Gastrocnemius medialis (tissue), 4 donors: ENCODE measurements at places on chromosomes 4 and X. TPM values are rescaled to one million over a fixed set of nuclear protein-coding genes. Genes with fewer than 3 reads are reported as not detected.
A peak's percentile ranks its signal among the peaks of the same experiment; 100 is the strongest.

The AMBN gene
- not detected for total RNA-seq

DNA sequence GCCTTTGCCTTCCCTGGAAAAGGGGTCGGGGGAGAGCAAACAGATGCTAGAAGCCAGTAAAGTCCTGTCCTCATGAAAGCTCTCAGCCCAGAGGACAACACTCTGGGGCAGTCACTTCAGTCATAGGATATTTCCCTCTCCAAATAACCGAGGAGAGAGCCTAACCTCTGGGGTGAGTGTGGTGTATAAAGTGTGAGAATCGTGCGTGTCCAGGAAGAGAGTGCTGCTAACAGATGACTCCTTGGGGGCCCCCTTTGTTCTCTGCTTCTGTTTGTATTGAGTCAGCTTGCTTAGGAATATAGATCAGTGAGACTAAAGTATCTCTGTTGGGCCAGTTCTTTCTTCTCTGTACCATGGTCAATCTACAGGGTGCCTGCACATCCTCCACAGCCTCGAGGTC, 247.2 kb downstream of the PALLD start:
- H3K27me3 ChIP-seq, result no peaks in the 10 kb centered on the region
- H3K36me3 ChIP-seq, result no peaks in the 10 kb centered on the region
- H3K27ac ChIP-seq, result peak overlapping the region; percentile 1
- no peak for DNase-seq

DNA sequence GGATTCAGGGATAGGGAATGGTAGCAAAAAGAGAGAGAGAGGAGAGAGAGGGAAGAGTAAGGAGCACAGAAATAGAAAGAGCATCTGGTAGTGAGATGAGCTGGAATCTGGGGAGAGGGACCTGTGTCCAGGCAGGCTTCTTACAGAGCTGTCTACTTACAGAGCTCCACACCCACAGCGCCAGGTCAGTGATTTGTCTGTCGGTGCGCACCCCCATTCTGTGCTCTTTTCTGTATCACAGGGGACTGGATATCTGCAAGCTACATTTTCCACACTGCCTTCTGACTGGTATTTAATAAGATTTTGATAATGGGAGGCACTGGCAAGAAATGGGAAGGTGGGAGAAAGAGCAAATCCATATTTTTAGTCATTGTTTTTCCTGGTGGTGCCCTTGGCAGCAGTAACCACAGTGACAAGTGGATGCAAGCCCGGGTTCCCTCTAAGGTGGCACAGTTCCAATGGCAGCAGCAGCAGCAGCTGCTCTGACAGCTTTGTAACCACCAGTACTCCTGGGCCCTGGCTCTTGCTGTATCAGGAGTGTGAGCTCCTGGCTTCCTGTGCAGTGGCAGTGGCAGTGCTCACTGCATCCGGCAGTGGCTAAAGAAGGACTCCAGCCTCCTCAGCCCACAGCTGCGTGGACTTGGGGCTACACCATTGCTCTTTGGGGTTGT, 300.5 kb downstream of the TRIML1 start:
- no peak overlapping the region for H3K27ac ChIP-seq
- no peak for DNase-seq
- no peaks in the 10 kb centered on the region for H3K4me1 ChIP-seq
- H3K4me3 ChIP-seq, result no peak overlapping the region
- no peaks in the 10 kb centered on the region for H3K27me3 ChIP-seq
- no peaks in the 10 kb centered on the region for H3K36me3 ChIP-seq

The ASMT gene
- not detected for total RNA-seq

GRCh38 chrX:54964766-54965497, 29.1 kb downstream of the PFKFB1 start:
- H3K27me3 ChIP-seq, result no peaks in the 10 kb centered on the region
- no peaks in the 10 kb centered on the region for H3K4me1 ChIP-seq
- no peaks in the 10 kb centered on the region for H3K36me3 ChIP-seq
- no peak overlapping the region for H3K4me3 ChIP-seq

DNA sequence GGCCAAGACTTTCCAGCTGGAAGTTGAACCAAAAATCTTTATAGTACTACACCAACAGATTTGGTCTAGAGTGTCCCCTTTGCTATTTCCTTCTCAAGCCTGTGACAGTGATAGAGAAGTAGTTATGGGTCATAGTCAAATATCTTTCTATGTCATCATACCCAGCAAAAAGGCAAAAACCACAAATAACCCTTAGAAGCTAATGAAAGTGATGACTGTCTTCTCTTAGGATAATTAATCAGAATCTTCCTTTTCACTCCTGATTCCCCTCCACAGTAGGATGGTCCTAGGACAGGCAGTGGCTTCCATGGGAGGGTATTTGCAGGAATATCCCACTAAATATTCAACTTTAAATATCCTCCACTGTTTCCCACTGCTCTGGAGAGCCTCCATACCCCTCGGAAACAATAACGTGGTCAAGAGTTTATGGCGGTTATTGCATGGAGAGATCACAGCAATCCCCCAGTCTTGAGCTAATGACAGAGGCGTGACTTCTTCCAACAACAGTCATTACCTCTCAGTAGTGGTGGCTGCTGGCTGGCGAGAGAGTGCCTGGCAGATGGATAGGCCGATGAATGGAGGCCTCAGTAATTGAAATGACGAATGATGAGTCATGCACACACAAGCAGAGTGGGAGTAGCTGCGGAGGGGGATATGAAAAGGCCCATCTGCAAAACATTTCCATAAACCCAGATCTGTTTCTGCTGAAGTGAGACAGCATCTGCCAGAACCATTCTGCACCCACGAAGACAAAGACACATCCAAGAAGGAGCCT, 154.9 kb downstream of the STK32B start:
- H3K36me3 ChIP-seq, result no peaks in the 10 kb centered on the region
- H3K27me3 ChIP-seq, result no peaks in the 10 kb centered on the region
- H3K4me3 ChIP-seq, result no peak overlapping the region
- no peaks in the 10 kb centered on the region for H3K4me1 ChIP-seq

The GYPA gene
- total RNA-seq, result not detected

DNA sequence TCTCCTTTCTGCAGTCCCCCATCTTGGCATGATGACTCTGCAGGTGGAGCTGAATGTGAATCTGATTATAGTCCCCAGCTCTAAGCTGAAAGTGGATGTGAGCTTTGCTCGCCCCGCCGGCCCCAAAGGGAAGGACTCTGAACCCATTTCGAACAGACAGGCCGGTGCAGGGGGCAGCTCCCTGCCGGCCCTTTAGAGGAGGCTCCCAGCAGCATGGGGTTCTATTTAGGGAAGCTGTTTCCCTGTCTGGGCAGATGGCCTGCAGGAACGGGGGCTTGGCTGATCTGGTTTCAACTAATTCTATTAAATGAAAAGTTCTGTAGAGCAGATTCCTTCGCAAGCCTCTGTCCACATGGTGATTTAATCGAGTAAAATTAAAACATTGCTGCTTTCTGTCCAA, 104.8 kb upstream of the MSX1 start:
- H3K4me1 ChIP-seq, result no peaks in the 10 kb centered on the region
- DNase-seq, result no peak
- no peaks in the 10 kb centered on the region for H3K36me3 ChIP-seq
- H3K27me3 ChIP-seq, result no peaks in the 10 kb centered on the region

The TMEM150C gene
- total RNA-seq, result 13.5 TPM

DNA sequence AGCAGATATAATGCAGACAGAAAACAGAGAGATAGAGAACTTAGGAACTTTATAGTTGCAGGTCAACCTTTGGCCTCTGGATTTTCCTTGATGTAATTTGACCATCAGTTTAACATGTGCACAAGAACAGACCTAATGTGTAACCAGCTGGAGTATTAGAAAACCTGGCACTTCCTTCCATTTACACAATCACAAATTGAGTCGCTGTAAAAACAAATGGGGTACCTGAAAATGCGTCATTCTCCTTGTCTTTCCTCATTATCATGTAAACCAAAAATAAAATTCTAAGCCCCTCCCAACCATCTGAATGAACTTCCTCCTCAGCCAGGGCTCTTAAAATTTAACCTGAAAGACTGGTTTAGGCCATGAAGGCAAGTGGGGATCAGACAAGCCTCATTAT, 358.4 kb upstream of the MAGEB16 start:
- no peaks in the 10 kb centered on the region for H3K4me1 ChIP-seq
- H3K27ac ChIP-seq, result no peak overlapping the region
- H3K27me3 ChIP-seq, result no peaks in the 10 kb centered on the region
- H3K4me3 ChIP-seq, result no peak overlapping the region

The CDS1 gene
- not detected for total RNA-seq

- no peaks in the 10 kb centered on the region for H3K27me3 ChIP-seq
- H3K36me3 ChIP-seq, result no peaks in the 10 kb centered on the region
- no peak overlapping the region for H3K4me3 ChIP-seq
- DNase-seq, result no peak
Observed at GRCh38 chrX:69759921-69760625, 144.2 kb downstream of the EDA start.

DNA sequence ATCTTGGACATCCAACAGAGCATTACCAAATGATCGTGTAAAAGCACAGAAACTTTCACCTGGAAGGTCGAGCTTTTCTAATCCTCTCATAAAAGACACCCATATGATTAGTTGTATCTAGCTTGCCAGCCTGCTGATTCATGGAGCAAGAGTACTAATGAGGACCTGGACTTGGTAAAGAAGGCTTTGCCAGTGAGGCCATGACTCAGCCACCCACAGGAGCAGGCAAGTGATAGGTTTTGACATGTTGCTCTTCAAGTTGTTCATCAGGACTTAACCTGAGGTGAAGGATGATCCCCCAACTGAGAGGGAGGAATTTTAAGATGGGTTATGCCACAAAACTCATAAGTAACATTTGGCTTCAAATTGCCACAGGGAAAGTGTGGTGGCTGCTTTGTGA, 24.7 kb upstream of the EPGN start:
- H3K4me1 ChIP-seq, result no peaks in the 10 kb centered on the region
- no peak overlapping the region for H3K4me3 ChIP-seq
- no peaks in the 10 kb centered on the region for H3K36me3 ChIP-seq
- no peak overlapping the region for H3K27ac ChIP-seq

GRCh38 chr4:86333236-86333635, 26.6 kb downstream of the MAPK10 start:
- H3K4me1 ChIP-seq, result no peaks in the 10 kb centered on the region
- DNase-seq, result no peak
- no peaks in the 10 kb centered on the region for H3K36me3 ChIP-seq
- H3K4me3 ChIP-seq, result no peak overlapping the region
- H3K27ac ChIP-seq, result no peak overlapping the region

DNA sequence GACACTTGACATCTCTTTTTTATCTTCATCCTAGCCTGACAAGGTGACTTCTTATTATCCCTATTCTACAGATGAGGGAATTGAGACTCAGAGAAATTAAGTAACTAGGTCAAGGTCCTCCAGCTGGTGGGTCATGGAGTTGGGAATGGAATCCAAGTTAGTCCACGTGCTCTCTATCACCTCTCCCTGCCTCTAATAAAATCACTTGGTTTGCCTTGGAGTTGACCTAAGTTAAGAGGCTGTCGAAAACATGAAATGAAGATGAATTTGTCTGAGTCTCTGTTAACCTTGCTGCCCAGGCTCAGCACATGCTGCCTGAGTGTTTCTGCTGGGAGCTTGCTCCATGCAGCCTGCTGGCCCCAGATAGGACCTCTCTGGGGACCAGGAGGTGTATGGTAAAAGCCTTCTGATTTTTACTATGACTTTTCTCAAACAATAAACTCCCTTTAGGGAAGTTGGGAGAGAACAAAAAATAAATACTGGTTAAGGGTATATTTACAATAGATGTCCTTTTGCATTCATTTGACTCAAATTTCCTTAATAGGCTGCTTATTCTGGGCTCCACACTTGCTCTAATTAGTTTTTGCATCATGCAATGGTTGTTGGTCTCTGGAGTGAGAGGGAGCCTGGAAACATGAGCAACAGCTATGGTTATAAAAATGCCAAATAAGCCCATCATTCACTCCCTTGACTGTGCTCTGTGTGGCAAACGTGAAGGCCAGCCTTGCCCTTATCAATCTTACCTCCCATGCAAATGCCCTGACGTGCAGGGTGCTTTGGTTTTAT, 61.6 kb upstream of the DHX15 start:
- no peaks in the 10 kb centered on the region for H3K27me3 ChIP-seq
- no peaks in the 10 kb centered on the region for H3K4me1 ChIP-seq
- no peaks in the 10 kb centered on the region for H3K36me3 ChIP-seq

The GAGE12F gene
- total RNA-seq, result not detected

- H3K27ac ChIP-seq, result no peak overlapping the region
- no peak overlapping the region for H3K4me3 ChIP-seq
- no peaks in the 10 kb centered on the region for H3K27me3 ChIP-seq
- no peak for DNase-seq
- H3K4me1 ChIP-seq, result no peaks in the 10 kb centered on the region
Observed at GRCh38 chrX:27660878-27661277, 70.7 kb downstream of the DCAF8L2 start.

The FAM133A gene
- not detected for total RNA-seq

- no peak overlapping the region for H3K4me3 ChIP-seq
- H3K27ac ChIP-seq, result no peak overlapping the region
- peaks cover 11% of the 10 kb centered on the region for H3K4me1 ChIP-seq
- H3K36me3 ChIP-seq, result no peaks in the 10 kb centered on the region
Observed at GRCh38 chr4:74424111-74424510, 20.8 kb upstream of the AREG start.

GRCh38 chr4:99848591-99849001, 32.0 kb downstream of the DAPP1 start:
- H3K4me3 ChIP-seq, result no peak overlapping the region
- no peaks in the 10 kb centered on the region for H3K27me3 ChIP-seq
- no peak for DNase-seq
- no peaks in the 10 kb centered on the region for H3K36me3 ChIP-seq

DNA sequence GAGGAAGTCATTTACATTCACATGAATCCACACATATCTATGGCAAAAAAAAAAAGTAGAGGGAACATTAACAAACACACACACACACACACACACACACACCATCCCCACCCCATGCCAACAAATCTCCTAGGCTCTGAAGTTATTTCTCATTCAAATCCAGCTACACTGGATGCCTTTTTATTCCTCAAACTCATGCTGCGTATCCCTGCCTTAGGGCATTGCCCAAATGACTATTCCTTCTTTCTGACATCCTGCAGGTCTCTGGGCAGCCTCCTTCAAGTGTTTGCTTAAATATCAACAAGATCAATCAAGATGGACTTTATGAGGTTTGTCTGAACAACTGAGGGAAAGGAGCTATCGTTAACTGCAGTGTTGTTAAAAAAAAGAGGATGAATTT, 106.5 kb upstream of the FAM9A start:
- no peak overlapping the region for H3K27ac ChIP-seq
- H3K36me3 ChIP-seq, result no peaks in the 10 kb centered on the region
- no peak for DNase-seq
- no peaks in the 10 kb centered on the region for H3K27me3 ChIP-seq

DNA sequence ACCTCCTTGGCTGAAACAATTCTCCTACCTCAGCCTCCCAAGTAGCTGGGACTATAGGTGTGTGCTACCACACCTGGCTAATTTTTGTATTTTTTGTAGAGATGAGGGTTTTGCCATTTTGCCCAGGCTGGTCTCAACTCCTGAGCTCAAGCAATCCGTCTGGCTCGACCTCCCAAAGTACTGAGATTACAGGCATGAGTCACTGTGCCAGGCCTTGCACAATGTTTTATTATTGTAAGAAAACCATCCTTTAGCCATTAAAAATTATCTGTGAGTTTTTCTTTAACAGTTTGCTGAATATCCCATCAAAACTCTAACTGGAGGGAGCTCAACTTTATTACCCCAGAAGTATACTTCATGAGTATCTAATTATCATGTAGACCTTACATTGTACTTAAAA, 900.3 kb downstream of the PCDH7 start:
- no peaks in the 10 kb centered on the region for H3K36me3 ChIP-seq
- no peak overlapping the region for H3K27ac ChIP-seq
- no peak for DNase-seq
- H3K27me3 ChIP-seq, result no peaks in the 10 kb centered on the region
- no peak overlapping the region for H3K4me3 ChIP-seq
- no peaks in the 10 kb centered on the region for H3K4me1 ChIP-seq
